Stimulated activated effector memory CD8-positive, alpha-beta T cell treated with anti-CD3 and anti-CD28 coated beads, Interleukin-12 subunit alpha, Interleukin-12 subunit beta, amount 100 ng/mL, for 72 hours (primary cell): ENCODE measurements at places on chromosomes 7 and 10.

DNA sequence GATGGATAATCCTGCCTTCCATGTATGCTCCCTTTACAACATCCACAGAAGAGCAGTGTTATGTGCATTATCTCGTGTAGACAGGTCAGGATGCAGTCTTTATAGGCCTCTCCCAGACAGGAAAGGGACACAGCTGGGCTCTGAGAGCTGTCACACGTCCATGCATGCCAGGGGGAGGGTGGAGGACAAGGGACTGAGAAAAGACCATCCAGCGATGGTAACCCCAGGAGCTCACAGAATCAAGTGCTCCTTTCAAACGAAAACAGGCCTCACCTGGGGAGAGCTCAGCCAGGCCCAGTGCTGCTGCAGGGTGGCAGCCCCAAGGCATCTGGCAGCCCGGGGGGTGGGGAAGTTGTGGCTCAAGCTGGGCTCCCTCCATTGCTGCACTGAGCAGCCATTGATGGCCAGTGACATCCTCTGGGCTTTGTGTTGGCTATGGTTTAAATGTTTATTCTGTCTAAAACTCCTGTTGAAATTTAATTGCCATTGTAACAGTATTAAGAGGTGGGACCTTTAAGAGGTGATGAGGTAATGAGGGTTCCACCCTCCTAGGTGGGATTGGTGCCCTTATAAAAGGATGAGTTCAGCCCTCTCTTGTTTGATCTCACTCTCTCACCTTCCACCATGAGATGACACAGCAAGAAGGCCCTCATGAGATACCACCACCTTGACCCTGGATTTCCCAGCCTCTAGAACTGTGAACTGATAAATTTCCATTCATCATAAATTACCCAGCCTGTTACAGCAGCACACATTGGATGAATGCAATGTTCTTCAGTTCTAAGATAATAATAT, 15.7 kb downstream of the JCAD start:
- DNase-seq = no peak

DNA sequence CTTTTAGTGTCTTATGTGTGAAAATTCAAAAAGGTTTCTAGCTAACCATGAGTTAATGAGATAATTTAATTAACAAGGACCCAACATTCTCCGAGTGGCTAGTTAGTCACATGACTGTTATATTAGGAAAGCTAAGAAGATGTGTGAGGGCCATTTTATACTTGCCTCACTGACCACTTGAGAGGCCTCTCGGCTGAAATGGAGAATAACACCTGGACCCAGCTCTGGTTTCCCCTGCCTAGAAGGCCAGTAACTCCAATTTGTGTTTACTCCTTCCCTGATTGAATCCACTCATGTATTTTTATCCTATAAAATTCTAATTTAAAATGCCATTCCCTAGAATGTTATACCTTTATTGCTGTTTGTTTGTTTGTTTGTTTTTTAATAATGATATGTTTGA, 1091.2 kb downstream of the KCNMA1 start:
- DNase-seq = no peak

- DNase-seq = no peak
Observed at GRCh38 chr7:66950311-66950710, 29.3 kb downstream of the TMEM248 start.

DNA sequence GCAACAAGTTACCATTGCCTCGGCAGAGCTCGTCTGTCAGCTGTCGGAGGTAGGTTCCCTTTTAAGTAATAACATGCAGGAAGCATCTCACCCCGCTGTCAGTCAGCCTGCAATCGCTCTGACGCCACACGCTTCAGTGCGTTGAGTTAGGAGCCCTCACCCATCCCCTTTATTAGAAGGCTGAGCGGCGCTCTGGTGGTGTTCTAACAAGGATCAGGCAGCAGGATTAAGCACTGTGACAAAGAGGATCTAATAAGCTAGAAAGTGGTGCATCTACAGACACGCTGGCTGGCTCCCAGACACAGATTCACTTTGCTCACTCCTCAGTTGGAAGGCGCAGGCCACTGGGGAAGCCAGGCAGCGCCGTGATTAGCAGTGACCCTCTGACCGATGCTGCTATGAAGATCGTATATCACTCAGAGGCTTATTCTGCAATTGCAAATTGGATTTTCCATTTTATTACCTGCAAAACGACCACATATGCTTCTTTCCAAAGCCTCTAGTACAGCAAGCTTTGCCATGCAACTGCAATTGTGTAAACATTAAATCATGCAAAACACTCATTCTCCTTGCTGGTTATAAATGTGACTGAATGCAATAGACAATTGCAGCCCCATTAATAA, 117.7 kb downstream of the RSU1 start:
- no peak for DNase-seq

DNA sequence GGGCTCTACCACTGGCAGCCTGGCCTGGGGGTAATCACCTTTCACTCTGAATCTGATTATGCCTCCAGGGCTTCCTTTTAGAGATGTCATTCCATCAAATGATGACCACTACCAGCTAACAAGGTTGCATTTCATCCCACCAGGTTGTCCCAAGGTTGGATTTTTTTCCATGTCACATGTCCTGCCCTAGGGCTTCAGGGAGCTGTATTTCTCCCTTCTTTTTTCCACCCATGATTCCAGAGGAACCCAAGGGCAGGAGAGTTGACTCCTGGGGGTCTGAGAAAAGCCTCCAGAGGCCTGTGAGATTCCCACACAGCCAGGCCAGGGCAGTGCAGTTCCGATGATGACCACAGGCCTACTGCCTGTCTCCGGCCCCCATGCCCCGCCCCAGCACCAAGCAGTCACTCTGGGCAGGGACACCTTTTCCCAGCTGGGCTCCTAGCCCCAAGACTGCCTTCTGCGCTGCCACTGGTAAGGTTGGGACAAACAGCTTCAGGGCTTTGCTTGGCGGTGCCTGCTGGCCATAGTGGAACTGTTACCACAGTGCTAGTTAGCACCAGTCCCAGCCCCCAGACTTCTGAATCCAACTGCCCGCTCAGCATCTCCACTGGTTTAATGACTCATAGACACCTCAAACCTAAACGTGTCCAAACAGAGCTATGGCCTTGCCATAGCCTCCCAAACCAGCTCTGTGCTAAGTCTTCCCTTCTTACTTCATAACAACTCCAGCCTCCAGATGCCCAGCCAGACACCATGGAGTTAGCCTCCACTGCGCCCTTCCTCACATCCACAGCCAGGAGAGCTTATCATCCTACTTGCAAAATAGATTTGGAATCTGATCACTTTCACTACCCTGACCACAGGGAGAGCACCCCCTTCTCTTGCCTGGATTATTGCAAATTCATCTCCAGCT, 133.7 kb downstream of the ARHGAP22 start:
- DNase-seq = no peak

DNA sequence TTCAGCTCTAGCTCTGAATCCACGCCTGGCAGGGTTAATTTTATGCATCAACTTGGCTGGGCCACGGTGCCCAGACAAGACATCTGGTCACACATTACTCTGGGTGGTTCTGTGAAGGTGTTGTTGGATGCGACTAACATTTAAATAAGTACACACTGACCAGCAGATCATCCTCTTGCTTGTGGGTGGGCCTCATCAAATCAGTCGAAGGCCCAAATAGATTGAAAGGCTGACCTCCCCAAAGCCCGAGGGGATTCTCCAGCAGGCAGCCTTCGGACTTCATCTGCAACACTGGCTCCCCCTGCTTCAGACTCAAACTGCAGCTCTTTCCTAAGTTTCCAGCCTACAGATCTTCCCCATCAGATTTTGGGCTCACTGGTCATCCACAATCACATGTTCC, 53.6 kb downstream of the SFMBT2 start:
- no peak for DNase-seq

DNA sequence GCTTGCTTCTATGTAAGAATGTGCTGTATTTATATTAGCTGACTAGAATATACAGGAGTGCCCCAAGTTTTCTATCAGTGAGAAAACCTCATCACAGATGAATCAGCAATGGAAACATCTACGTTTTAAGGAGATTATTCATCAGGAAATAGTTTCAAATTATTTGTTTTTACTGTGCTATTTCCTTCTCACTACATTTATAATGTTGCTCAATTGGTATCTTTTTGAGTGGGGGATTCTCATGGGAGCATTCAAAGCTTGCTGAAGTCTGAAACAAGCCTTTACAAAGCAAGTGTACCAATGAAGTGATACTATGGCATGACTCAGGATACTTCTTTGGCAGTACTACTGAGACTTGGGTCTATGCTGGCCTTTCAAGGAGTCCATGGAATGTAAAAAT, 191.1 kb upstream of the SLC26A5 start:
- DNase-seq = no peak

- no peak for DNase-seq
Observed at GRCh38 chr7:28442540-28443420, 30.5 kb downstream of the CREB5 start.

GRCh38 chr10:119742947-119743648, 17.2 kb downstream of the INPP5F start:
- no peak for DNase-seq

GRCh38 chr7:98617051-98617959, at the start of gene NPTX2:
TSS of gene NPTX2 (plus strand) at chr7:98617285. CDS start at chr7:98617462, 177 bp downstream.
- no peak for DNase-seq

- no peak for DNase-seq
Observed at GRCh38 chr7:74498996-74499834, 45.5 kb downstream of the GTF2IRD1 start.

GRCh38 chr7:135704698-135705097, 23.3 kb downstream of the SLC13A4 start:
- DNase-seq = no peak

DNA sequence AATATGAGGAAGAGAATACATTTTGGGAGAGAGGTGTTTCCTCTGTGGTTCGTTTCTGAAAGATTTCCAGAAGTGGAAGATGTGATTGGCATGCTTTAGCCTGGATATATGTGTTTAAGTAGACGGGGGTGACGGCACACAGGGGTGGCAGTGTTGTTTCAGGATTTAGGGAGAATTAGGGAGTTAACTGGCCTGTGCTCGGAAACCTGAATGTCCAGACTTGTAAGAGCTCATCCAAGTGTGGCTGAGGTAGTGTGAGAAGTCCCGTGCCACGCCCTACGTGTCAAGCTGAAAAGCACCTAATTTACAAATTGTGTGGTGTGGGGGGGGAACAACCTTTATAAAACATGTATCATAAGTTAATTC, 1.1 kb downstream of the RALA start:
- DNase-seq = no peak

GRCh38 chr7:95059842-95060313, 152.5 kb downstream of the PPP1R9A start:
- DNase-seq = no peak

GRCh38 chr7:91165846-91166230, 98.4 kb upstream of the FZD1 start:
- no peak for DNase-seq

DNA sequence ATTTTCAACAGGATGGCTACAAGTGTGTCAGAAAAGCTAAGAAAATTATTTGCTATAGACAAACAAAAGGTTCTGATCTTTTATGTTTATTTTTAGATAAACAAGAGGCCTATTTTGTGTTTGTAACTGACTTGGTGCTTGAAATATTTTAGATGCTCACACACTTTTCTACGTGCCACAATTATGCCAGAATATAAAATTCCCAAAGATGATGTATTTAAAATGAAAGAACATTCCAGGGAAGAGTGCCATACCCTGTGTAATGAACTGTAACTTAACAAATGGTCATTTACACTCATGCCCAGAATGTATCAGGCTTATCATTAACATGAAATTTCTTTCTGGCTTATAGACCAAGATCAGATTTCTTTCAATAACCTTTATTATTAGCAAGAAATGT, 144.9 kb upstream of the MTPN start:
- no peak for DNase-seq

DNA sequence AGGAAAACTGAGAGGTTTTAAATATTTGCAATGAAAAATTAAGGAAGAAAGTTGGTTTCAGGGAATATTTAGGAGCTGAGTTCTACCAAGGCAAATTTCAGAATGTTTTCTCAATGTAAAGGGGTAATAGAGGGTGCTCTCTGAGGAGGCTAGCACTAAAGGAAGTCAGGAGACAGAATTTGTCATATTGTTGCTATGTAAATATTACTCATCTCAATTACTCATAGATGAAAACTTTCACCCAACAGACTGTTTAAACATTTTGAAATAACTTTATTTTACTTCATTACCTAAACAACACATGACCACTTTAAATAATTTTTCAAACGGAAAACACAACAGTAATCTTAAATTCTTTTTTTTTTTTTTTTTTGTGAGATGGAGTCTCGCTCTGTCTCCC, 274.8 kb upstream of the NRG3 start:
- no peak for DNase-seq

DNA sequence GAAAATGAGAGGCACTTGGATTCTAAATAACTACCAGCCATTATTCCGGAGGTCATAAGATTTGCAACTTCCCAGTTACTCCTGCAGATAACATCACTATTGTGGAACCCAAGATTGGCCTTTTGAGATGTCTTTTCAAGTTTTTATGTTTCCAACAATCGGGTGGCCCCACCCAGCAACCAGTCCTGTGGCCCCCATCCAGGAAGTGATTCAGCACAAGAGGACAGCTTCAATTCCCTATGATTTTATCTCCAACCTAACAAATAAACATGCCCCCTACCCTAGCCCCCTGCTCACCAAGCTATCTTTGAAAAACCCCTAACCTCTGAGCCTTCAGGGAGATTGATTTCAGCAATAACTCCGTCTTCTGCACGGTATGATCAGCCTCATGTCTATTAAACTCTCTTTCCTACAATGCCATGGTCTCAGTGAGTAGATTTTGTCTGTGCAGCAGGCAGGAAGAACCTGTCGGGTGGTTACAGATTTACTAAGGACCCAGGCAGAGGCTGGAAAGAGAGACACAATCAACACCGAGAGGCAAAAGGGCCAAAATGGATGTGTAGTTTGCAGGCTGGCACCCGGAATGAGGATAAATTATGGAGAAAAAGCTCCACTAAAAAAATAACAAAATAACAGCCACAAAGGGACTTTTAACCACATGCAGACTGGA, 83.9 kb upstream of the UNC5B start:
- DNase-seq = peak; percentile 32

DNA sequence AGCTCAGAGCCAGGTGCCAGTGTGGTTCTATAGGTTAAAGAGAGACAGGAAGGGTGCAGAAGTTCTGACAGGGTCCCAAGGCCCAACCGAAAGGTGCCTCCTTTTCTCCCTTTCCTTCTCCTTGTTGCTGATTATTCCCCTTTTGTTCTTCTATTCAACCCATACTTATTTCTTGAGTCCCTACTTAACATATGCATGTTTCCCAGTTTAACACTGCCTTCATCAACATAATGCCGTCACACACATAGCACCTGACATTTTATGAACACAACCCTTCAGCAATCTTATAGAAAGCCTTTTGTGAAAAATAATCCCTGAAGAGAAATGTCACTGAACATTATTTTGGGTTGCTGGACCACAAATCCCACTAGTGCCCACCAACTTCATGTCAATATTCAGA, 39.1 kb downstream of the SORBS1 start:
- no peak for DNase-seq

DNA sequence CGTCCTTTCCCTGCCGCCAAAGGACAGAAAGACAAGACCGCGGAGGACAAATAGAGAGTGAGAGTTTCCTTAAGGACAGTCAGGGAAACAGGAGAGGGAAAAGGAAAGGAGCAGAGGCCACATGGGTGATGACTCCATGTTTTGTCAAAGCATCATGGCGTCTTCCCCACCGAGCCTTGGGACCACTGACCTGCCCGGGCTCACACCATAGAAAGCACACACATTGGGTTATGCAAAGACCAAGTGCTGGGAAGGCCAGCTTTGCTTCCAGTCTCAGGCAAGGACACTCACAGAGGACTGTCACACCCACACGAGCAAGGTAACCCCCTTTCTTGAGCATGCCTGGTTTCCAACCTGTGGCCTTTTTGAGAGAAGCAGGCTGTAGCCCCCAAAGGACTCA, 23.3 kb upstream of the HABP2 start:
- no peak for DNase-seq
